Adrenal gland (tissue), 19 donors: ENCODE measurements at places on chromosomes 6 and 20. TPM values are rescaled to one million over a fixed set of nuclear protein-coding genes. Genes with fewer than 3 reads are reported as not detected.
A peak's percentile ranks its signal among the peaks of the same experiment; 100 is the strongest.

DNA sequence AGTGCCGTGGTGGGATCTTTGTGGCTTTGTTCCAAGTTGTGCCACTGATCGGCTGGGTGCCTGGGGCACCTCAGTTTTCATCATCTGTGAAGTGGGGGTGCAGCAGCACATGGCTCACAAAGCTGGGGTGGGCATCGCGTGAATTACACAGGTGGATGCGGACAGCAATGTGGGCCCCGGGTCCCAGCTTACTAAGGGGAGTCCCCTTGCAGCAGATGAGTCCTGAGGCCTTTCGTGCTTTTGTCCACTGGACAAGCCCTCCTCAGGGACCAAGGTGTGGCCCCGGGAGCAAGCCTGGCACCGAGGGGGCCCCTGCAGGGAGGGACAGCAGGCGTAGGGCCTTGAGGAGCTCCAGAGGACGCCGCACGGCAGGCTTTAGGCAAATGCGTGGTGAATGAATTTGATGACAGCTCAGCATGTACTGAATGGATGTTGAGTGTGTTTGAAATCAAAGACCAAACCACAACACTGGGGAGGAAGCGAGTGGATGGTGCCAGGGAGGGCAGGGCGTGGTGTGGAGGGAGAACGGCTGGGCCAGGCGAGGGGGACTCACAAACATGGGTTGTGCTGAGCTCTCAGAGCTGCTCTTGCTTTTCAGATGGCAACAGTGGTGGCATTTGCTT is 53.2 kb downstream of the IRF4 start:
- H3K4me1 ChIP-seq: no peaks in the 10 kb centered on the region
- no peak for DNase-seq
- no peaks in the 10 kb centered on the region for H3K36me3 ChIP-seq
- H3K4me3 ChIP-seq: no peak overlapping the region

- H3K4me3 ChIP-seq: no peak overlapping the region
- no peaks in the 10 kb centered on the region for H3K4me1 ChIP-seq
- H3K27ac ChIP-seq: no peak overlapping the region
- H3K36me3 ChIP-seq: no peaks in the 10 kb centered on the region
Observed at GRCh38 chr20:963795-964194, 38.3 kb downstream of the RSPO4 start.

The ERGIC3 gene
- 256 TPM for total RNA-seq

The ZBP1 gene
- not detected for total RNA-seq

- no peak for DNase-seq
- H3K27ac ChIP-seq: no peak overlapping the region
- H3K4me3 ChIP-seq: no peak overlapping the region
Observed at GRCh38 chr6:110548110-110548847, 71.9 kb upstream of the SLC22A16 start.

DNA sequence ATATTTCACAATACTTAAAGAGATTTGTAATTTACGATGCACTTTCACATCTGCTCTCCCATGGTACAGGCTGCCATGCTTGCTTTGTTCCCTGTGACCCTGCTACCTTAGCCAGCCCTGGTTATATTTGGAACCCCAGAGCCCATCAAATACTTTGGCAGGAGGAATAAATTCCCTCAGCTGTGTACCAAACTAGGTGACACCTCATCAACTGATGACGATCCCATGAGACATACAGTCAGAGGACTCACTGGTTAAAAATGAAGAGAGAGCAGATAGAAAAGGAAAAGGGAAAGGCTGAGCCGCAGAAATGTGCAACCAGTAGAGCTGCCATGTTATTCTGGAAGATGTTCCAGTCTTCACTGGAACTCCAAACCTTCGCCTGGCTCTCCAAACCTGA is 120.0 kb downstream of the SIM1 start:
- H3K27ac ChIP-seq: no peak overlapping the region
- H3K27me3 ChIP-seq: no peaks in the 10 kb centered on the region
- no peaks in the 10 kb centered on the region for H3K4me1 ChIP-seq
- H3K4me3 ChIP-seq: no peak overlapping the region
- no peaks in the 10 kb centered on the region for H3K36me3 ChIP-seq

The FNDC11 gene
- total RNA-seq: 0.54 TPM

DNA sequence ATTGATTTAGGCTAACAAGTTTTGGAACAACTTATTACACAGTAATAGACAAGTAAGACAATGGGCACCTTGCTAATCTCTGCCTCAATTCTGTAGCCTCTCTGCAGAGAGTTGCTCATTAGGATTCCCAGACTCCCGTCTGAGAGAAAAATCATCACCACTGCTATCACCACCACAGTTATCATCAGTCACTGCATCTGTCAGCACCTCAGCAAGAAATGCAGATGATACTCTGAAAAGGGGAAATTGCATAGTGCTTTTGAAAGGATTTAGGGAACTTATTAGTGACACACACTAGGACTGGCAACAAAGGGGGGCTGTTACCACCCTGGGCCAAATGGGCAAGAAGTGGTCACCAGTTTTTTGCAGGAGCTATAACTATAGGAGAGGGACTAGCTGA is 39.9 kb downstream of the FOXA2 start:
- no peak overlapping the region for H3K4me3 ChIP-seq
- H3K4me1 ChIP-seq: no peaks in the 10 kb centered on the region
- no peak for DNase-seq

DNA sequence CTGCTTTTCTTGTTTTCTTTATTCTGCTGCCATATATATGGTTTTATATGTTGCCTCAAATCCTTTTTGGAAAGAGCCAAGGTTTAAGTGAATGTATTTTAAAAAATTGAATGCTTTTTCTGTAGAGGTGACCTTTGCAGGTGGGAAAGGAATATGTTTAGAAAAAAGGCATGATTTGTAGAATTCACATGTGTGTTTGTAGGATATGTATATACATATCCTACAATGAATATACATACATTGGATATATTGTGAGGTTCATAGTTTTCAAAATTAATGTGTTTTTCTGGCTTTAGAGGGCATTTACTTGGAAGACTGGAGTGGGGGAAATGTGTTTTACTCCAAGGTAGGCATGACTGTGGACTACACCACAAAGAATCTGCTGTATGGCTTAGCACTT is 4.0 kb upstream of the EYA2 start:
- H3K27me3 ChIP-seq: peaks cover 17% of the 10 kb centered on the region
- H3K4me3 ChIP-seq: no peak overlapping the region
- DNase-seq: no peak
- no peaks in the 10 kb centered on the region for H3K36me3 ChIP-seq
- H3K4me1 ChIP-seq: no peaks in the 10 kb centered on the region

DNA sequence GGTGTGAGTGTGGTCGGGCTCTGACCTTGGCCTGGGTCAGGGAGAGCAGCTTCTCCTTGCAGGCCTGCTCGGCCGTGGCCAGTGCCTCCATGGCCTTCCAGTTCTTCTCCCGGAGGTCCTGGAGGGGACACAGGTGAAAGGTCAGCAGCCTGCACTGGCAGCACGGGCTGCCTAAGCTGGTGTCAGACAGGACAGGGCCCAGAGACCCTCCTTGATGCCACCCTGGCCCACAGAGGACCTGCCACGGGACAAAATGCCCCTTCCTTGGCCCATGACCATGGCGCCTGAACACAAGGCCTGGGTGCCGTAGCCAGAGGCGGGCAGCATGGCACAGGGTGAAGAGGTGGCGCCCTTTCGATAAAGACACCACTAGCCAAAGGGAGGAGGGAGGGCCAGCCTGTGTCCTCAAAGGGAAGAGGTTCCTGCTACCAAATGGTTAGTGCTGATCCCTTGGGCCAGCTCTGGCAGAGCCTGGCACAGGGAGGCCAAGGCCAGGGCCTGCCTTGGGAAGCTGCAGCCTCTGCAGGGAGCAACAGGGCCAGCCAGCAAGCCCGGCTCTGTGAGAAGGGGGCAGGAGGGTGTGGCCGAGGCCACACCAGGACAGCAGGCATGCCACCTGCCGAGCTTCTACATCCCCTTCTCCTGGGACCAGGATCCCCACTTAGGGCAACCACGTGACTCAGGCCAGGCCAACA is 54.8 kb downstream of the DSTN start:
- H3K27me3 ChIP-seq: no peaks in the 10 kb centered on the region
- H3K4me1 ChIP-seq: no peaks in the 10 kb centered on the region
- H3K27ac ChIP-seq: no peak overlapping the region

DNA sequence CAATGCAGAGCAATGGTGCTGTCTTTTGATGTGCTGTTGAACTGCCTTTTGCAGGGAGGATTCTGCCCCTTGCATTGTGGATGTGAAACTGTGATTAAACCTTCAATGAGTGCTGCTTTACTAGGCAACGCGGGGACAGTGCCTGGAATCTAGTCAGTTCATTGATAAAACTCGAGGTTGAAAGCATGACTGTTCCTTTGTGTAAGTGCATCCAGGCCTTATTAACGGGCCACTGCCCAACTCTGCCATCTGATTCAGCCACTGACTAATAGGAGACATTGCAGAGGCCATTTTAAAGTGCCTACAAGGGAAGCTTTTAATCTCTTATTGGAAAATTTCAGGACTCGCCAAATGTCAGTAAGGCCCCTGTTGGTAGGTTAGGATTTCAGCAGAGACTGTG is 49.3 kb downstream of the SLC35F1 start:
- no peak overlapping the region for H3K4me3 ChIP-seq
- no peaks in the 10 kb centered on the region for H3K27me3 ChIP-seq
- no peak for DNase-seq
- no peaks in the 10 kb centered on the region for H3K36me3 ChIP-seq

DNA sequence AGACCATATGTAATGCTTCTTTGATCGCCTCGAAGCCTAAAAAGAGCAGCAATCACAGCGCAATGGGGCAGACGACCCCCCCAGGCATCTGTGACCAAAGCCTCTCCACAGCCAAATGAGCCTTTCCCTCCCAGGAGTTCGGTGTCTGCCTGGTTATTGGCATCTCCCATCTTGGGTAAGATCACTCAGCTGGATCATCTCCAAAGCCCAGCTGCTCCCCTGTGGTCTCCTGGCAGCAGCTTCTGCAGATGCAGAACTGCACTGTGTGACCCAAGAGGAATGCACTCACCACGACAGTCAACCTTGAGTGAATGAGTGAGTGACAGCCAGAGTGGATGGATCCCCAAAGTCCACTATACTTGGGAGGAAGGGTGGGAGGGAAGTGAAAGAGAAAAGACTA is 44.8 kb upstream of the IYD start:
- H3K27me3 ChIP-seq: no peaks in the 10 kb centered on the region
- H3K4me3 ChIP-seq: no peak overlapping the region
- DNase-seq: no peak

DNA sequence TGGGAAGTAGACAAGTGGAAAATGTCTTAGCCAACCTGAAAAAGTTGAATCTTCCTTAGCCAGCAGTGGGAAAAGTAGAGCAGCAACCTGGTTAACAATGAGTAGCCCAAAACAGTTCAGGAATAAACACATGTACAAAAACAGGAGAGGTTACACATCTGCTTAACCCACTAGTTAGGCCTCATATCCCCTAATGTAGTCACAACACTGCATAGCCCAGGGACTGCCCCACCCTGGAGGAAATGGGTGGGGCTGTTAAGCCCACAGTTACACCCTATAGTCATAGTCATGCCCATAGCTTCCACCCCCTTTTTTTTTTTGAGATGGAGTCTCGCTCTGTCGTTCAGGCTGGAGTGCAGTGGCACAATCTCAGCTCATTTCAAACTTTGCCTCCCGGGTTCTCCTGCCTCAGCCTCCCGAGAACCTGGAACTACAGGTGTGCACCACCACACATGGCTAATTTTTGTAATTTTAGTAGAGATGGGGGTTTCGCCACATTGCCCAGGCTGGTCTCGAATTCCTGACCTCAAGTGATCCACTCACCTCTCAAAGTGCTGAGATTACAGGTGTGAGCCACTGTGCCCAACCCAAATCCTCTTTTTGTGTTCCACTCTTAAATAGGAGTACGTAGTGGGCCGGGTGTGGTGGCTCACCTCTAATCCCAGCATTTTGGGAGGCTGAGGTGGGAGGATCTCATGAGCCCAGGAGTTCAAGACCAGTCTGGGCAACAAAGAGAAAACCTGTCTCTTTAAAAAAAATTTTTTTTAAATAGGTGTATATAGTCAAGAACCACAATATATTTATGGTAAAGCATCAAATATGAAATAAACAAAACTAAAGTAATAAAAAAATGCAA is 24.5 kb downstream of the ILRUN start:
- H3K4me3 ChIP-seq: no peak overlapping the region
- DNase-seq: no peak
- H3K4me1 ChIP-seq: peaks cover 20% of the 10 kb centered on the region
- no peaks in the 10 kb centered on the region for H3K36me3 ChIP-seq
- H3K27me3 ChIP-seq: no peaks in the 10 kb centered on the region

- H3K27ac ChIP-seq: peak overlapping the region; percentile 95
- H3K4me3 ChIP-seq: peak overlapping the region; percentile 54
- peaks cover 19% of the 10 kb centered on the region for H3K4me1 ChIP-seq
- H3K27me3 ChIP-seq: no peaks in the 10 kb centered on the region
- H3K36me3 ChIP-seq: no peaks in the 10 kb centered on the region
Observed at GRCh38 chr20:59939879-59940128, 301 bp downstream of the PPP1R3D start.

GRCh38 chr6:106555767-106556166 is 73.5 kb downstream of the RTN4IP1 start:
- H3K27ac ChIP-seq: no peak overlapping the region
- no peaks in the 10 kb centered on the region for H3K27me3 ChIP-seq
- no peaks in the 10 kb centered on the region for H3K36me3 ChIP-seq
- no peak overlapping the region for H3K4me3 ChIP-seq

The BCAS4 gene
- total RNA-seq: 5.1 TPM
